ENCODE measurements at places on chromosomes 3 and 15. TPM values are rescaled to one million over a fixed set of nuclear protein-coding genes. Genes with fewer than 3 reads are reported as not detected.
A peak's percentile ranks its signal among the peaks of the same experiment; 100 is the strongest.

- DNase-seq = peak; percentile 72
Measured at GRCh38 chr3:20043396-20043795, 3.1 kb downstream of the KAT2B start.

- DNase-seq = no peak
Measured at GRCh38 chr3:127915937-127916493, 983 bp downstream of the KBTBD12 start.

GRCh38 chr3:159158213-159158612 is 356.4 kb downstream of the MFSD1 start:
- DNase-seq = no peak

GRCh38 chr3:82707035-82707434 is 945.6 kb upstream of the GBE1 start:
- DNase-seq = no peak

GRCh38 chr3:120450600-120451271 is at the start of gene FSTL1:
FSTL1 (minus strand) TSS chr3:120450992; CDS start chr3:120450746, 246 bp downstream.
- DNase-seq = no peak

- no peak for DNase-seq
Measured at GRCh38 chr3:5188419-5189221, 1.1 kb downstream of the EDEM1 start.

- DNase-seq = no peak
Measured at GRCh38 chr15:101250341-101250831, 1.5 kb downstream of the CHSY1 start.

The HYAL1 gene
- total RNA-seq = 0.27 TPM

The TIGIT gene
- not detected for total RNA-seq

DNA sequence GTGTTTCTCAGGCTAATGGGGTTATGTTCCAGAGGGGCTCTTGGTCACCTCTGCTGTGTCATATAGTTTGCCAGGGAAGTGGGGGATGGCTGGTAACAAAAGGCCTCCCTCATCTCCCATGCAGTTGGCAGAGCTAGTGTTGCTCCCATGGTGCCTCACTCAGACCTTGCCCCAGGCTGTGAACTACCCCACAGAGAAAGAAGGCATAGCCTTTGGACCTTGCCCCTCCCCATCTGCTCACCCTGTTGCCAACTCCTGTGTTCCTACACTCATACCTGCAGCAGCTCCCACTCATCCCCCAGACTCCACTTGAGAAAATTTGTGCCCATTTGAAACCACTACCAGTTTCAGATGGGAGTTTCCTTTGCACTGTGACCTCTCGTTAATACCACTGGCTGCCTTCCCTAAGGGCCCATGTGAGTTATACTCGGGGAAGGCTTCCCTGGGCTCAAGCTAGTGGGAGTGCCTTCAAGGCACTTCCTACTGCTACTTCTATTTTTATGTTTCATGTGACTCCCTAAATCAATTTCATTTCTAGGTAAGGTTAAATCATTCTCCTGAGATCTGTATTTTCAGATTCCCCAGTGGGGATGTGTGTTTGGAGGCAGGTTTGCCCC is 25.3 kb upstream of the COPB2 start:
- DNase-seq = no peak
